NCI-H2107 (cell line): ENCODE measurements at places on chromosomes 7 and 10.
A peak's percentile ranks its signal among the peaks of the same experiment; 100 is the strongest.

- no peak for DNase-seq
Observed at GRCh38 chr10:128808921-128809440, 658.1 kb upstream of the MGMT start.

- no peak for DNase-seq
Observed at GRCh38 chr10:91642831-91643692, 10.2 kb upstream of the PPP1R3C start.

DNA sequence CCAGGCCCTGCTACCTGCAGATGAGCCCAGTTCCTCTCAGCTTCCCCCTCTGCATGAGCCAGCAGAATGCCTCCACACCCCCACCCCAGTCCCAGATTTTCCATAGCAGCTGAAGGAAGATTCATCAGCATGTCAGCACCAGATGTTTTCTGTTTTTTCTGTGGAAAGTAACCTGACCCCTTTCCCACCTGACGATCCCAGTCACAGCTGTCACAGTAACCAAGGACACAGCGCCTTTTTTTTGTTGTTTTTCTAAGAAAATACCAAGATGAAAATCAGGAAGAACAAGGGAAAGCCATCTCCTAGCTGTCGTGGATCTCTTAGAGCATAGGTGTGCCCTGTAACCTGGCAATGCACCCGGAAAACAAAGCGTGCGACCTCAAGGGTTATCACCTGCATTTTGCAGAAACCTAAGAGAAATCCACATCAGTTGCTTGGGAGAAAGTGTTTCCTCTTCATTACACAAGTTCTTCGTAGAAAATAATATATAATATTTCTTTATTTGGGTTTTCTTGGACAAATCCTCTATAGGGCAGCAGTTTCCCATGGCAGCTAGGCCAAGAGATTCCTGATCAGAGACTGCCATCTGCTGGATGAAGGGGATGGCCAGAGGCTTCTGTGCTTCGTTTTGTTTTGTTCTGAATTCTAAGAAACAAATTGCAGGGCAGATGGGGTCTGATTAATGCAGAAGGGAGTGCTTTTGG is 401.9 kb downstream of the TNS3 start:
- DNase-seq = peak; percentile 11

DNA sequence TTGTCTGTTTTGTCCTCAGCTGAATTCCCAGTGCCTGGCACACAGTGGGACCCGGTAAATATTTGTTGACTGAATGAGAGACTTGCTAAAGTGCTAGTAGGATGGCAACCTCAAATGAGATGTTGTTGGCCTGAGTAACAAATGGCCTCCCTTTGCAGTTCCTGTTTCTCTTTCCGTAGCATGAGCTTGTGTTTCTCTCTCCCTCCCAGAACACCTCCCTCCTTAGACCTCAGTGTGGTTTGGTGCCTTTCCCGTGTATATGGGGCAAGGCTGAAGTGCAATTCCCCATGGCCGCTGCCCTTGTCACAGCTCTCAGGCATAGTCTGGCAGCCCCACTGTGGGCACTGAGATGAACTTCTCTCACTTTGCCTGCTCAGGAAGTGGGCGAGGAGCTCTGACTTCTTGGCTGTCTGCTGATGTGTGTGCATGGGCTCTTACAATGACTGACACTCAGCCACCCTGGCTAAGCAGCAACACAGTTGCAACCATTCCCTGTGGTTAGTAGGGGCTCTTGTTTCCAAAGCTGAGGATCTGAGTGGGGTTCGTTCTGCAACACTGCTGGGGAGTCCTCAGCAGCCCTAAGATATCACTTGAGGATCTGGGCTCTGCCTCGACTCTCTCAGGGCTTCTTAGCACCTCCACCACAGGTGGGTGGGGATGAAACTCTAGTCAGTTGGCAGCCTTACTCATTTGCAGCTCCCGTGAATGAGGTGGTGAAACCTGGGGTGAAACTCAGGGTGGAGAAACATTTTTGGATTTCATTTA is 136.1 kb downstream of the ICA1 start:
- DNase-seq = no peak

- no peak for DNase-seq
Observed at GRCh38 chr10:88926566-88927415, 25.8 kb downstream of the ACTA2 start.

- DNase-seq = peak; percentile 34
Observed at GRCh38 chr7:11343818-11344413, 370.2 kb downstream of the PHF14 start.

DNA sequence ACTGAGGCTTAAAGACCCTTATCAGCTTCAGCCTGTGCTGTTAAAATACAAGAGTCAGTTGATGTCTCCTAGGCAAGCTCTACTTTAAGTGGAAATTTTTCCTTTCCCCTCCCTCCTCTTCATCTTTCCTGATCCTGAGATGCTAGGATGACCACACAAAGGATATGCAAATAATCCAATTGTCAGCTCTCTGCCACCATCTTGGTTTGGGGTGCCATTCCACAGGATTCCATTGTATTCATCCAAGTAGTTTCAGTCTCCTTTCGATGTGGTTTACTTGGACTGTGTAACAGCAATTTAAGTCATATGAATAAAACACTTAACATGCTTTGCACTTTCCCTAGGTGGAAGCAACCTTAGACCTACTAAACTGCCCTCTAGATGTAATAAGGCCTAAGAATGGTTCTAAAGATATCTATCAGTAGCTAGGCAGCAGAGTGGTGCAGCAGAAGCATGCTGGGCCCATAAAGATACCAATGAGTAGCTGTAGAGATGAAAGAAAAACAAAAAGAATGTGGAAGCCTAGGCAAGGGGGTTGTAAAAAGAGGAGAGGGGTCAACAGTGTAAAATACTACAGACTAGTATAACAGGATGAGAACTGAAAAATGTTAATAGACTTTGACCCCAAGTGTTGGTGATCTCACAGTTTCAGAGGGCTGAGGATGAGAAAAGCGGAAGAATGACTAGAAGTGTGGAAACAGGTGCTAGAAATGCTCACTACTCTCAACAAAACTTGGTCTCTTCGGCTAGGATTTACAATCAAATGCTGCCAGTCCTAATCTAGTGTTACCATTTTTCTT is 2.4 kb upstream of the CFAP69 start:
- no peak for DNase-seq

DNA sequence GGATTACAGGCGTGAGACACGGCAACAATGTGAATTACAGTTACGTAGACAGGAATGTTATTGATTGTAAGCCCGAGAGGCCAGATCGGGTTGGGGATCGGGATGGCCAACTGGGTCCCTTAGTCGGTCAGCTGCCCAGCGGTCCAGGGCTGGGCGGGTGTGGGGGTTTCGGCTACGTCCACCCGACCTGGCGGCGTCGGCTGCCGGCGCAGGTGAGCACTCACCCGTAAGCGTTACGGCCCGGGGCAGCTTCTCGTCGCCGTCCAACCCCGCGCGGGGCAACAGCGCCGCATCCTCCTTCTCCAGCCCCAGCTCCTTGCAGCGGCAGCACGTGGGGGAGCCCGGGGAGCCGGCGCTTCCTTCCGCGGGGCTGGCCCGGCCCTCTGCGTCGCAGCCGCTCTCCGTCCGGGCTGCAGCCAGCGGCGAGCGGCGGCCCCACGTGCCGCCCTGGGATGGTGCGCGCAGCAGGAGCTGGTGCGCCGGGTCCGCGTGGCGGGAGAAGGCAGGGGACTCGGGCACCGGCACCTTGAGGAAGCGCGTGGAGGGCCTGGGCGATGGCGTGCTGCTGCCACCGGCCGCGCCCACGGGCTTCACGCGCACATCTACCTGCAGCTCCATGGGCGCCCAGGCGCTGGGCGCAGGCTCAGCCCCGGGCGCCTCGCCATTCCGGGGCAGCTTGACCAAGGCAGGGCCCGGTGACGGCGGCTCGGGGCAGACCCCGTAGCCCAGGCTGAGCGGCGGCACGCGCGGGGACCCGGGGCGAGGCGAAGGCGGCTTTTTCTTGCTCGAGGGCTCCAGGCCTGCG is 609 bp downstream of the KLRG2 start:
- DNase-seq = no peak

- no peak for DNase-seq
Observed at GRCh38 chr7:146725520-146725919, 608.9 kb downstream of the CNTNAP2 start.

- no peak for DNase-seq
Observed at GRCh38 chr7:92840316-92840715, 3.9 kb upstream of the CDK6 start.

DNA sequence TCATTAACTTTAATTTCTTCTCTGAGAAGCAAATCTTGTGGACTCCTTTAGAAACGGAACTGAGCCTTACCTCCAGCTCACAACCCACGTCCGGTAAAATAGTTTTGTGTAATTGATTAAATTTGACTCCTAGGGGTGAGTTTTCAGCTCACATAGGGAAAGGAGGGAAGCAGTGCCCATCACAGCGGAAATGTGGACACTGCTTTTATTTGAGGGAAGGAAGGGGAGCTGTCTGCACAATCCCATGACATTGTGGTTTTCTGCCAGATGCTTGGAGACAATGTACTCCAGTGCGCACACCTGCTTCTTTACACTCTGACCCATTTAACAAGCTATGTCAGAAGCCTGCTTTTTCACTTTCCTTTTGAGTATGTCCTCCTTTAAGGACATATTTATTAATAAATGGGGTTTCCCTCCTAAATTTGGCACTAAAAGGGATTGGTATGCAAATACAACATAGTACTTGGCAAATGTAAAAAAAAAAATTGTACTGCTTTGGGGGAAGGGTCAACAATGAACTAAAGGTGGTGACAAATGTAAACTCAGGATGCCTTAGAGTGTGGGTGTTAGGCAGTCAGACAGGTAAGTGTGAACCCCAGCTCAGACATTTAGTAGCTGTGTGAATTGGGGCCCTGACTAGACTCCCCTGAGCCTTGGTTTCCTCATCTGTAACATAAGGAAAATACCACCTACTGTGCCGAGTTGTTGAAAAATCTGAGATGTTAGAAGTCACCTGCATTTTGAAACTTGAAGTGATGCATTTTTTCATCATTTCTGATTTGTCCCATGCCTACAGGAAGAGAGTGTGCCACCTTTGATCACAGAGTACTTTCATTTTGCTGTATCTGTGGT is 90.2 kb upstream of the KLF6 start:
- DNase-seq = peak; percentile 28

- no peak for DNase-seq
Observed at GRCh38 chr10:80382989-80383388, 25.4 kb upstream of the PRXL2A start.

DNA sequence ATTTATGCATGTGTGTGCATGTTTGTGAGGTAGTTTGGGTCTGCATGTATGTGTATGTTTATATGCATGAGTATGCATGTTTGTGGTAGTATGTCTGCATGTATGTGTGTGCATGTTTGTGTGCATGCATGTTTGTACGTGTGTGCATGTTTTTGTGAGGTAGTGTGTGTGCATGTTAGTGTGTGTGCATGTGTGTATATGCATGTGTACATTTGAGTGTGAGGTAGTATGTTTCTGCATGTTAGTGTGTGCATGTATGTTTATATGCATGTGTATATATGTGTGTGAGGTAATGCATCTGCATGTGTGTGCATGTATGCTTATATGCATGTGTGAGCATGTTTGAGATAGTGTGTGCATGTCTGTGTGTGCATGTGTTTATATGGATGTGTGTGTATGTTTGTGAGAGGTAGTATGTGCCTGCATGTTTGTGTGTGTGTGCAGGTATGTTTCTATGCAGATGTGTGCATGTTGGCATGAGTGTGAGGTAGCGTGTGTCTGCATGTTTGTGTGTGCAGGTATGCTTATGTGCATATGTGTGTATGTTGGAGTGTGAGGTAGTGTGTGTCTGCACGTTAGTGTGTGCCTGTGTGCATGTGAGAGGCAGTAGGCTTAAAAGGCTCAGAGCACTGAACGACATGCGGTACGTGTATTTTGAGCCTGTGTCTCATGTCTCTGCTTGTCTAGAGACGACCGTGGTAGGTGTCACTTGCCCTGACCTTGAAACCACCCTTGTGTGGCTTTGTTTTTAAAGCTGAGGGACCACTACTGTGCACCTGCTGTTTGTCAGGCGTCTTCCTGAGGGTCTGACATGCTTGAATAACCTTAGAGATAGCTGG is 43.7 kb downstream of the PFKP start:
- no peak for DNase-seq

GRCh38 chr10:44814929-44815328 is 96.2 kb upstream of the TMEM72 start:
- DNase-seq = no peak

DNA sequence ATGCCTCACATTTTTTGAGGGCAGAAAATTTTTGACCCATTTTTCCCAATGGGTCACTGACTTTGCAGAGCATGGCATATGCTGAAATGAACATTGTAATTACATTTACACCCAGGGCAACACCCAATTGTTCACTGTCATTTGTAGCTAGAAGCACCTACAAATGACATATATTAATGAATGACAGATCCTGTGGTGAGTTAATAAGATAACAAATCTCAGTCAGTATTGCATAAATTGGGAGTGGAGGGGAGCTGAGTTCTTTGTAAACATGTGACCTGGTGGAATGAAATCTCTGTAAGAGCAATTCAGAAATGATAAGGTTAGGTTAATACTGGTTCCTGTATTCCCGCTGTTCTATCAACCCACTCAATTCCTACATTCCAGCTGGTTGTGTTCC is 255.1 kb upstream of the LRRN3 start:
- DNase-seq = no peak

GRCh38 chr7:7228967-7229366 is 46.6 kb downstream of the C1GALT1 start:
- DNase-seq = no peak

DNA sequence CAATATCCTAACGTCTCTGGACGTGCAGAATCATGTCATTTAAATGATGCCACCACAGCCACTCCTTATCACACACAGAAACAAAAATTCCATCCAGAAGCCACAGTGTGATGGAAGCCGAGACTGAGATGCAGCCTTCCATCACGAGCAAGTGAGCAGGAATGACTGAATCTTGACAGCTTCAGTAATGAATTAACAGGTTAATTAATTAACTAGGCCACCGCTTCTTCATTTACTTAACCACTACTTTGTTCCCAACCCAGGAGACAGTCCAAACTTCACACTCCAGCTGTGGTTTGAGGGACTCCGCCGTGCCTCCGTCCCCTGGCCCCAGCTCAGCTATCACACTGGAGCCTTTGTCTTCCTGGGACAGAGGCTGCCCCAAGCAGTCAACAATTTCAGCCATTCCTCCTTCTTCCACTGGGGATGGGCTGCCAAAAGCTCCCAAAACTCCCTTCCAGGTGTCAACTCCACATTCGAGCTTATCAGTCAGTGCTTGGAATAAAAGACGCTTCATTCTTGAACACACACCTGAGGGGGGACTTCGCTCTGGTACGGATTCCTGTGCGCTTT is 65.9 kb downstream of the FGFR2 start:
- no peak for DNase-seq

DNA sequence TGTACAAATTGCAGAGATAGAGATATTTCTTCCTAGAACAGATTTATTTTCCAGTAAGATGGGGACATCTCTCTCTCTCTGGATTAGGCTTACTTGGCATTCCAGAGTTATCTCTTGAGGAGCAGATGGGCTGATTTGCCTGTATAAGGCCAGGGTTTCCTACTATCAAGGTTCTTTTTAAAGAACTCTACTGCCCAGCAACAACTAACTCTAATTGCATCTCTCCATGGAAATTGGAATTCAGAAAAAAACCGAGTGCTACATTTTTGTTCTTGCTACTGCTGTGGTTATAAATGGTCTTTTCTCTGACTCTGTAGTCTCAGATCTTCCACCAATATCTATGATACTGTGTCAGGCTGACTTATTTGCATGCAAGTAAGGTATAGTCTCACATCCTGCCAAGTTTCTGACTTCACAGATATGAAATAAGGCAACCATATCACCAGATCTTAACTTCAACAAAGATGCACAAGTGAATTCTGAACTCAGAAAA is 161.1 kb downstream of the CRPPA start:
- DNase-seq = no peak
